Progenitor cell of endocrine pancreas (in vitro differentiated cells): ENCODE measurements at places on chromosomes 1 and 21.

DNA sequence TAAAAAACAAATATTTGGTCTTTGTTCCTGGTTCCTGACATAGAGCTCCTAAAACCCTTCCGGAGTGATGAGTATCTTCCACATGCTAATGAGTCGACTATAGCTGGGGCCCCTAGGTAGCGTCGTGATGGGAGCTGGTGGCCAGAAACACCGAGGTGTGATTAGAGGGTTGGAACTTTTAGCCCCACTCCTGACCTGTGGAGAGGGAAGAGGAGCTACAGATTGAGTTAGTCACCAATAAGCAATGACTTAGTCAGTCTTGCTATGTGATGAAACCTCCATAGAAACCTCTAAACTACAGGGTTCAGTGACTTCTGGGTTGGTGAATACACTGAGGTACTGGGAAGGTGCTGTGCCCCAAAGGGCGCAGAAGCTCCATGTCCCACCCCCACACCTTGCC, 30.1 kb upstream of the PLD5 start:
- no peak overlapping the region for H3K4me3 ChIP-seq
- H3K36me3 ChIP-seq = no peaks in the 10 kb centered on the region
- no peak for DNase-seq
- no peak overlapping the region for H3K27ac ChIP-seq
- no peaks in the 10 kb centered on the region for H3K27me3 ChIP-seq

DNA sequence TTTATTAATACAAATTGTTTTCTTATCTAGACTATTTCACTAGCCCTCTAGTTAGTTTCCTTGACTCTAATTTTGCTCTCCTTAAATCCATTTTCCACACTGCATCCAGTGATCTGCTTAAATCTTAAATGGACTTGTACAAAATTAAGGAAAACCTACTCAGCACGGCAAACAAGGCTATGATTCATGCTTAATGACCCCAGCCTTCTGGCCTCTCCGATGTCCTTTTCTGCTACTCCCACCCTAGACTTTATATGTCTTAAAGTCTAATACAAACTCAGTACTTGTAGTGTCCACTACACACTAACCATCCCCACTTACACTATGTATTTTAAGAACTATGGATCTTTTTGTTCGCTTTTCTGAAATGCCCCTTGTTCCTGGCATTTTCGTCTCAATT, 2.2 kb downstream of the TMED5 start:
- H3K36me3 ChIP-seq = peaks cover 8% of the 10 kb centered on the region
- no peak overlapping the region for H3K27ac ChIP-seq
- no peak for DNase-seq
- H3K4me1 ChIP-seq = peaks cover 15% of the 10 kb centered on the region

- no peak overlapping the region for H3K4me3 ChIP-seq
- H3K4me1 ChIP-seq = peaks cover 20% of the 10 kb centered on the region
- H3K27ac ChIP-seq = no peak overlapping the region
- H3K27me3 ChIP-seq = no peaks in the 10 kb centered on the region
- DNase-seq = no peak
These were observed 24.2 kb downstream of the GNG4 start for GRCh38 chr1:235625340-235625739.

DNA sequence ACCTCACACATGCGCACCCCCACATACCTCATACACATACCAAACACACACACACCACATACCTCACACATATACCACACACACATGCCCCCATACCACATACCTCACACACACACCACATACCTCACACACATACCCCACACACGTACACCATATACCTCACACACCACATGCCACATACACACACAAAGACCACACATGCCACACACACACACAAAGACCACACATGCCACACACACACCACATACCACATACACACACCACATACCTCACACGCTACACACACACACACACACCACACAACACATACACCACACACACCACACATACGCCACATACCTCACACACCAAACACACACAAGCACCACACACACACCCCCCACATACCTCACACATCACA, 30.0 kb downstream of the HIVEP3 start:
- no peaks in the 10 kb centered on the region for H3K36me3 ChIP-seq
- DNase-seq = no peak
- peaks cover 3% of the 10 kb centered on the region for H3K27me3 ChIP-seq
- H3K4me3 ChIP-seq = no peak overlapping the region
- H3K27ac ChIP-seq = no peak overlapping the region
- H3K4me1 ChIP-seq = peaks cover 16% of the 10 kb centered on the region

GRCh38 chr1:164667600-164667999, 108.6 kb downstream of the PBX1 start:
- DNase-seq = no peak
- H3K4me1 ChIP-seq = peaks cover 43% of the 10 kb centered on the region
- no peaks in the 10 kb centered on the region for H3K27me3 ChIP-seq
- peak overlapping the region; percentile 67 for H3K27ac ChIP-seq
- H3K4me3 ChIP-seq = no peak overlapping the region
